Activated T-helper 17 cell treated with anti-CD3 and anti-CD28 coated beads, Interleukin-2, amount 50 U/mL, for 72 hours (primary cell): ENCODE measurements at places on chromosomes 12 and 14. TPM values are rescaled to one million over a fixed set of nuclear protein-coding genes. Genes with fewer than 3 reads are reported as not detected.

DNA sequence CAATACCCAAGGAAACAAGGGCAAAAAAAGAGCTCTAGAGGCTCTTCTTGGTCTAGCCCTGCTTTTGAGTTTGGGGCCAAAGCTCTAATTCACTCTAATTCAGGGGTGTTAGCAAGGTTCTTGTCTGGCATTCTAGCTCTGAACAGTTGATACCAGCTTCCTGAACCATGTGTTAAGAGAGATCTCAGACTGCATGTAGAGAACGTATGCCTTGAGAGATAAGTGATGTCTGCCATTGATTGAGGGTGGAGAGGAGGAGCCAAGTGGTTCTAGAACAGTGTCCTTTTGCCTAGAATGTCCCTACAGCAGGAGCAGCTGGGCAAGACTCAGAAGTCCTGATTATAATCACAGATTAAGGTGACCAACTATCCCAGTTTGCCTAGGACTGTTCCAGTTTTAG is 18.2 kb upstream of the POC1B start:
- ATAC-seq = no peak

DNA sequence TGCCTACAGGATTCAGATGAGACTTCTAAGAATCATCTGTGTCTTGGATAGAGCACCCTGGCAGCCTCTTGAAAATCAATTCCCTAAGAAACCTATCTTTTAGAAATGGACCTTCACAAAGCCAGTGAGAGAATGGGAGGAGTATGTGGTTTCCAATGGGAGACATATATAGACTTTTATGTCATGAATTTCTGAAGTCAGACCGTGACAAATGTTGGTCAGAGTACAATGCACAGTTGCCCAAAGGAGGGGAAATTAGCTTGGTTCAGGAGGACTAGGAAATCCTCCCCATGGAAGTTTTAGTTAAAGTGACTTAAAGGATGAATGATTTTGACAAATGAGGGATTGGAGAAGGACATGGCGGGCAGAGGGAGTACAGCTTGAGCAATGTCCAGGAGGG is 194.4 kb downstream of the DAD1 start:
- ATAC-seq = no peak

- no peak for ATAC-seq
Observed at GRCh38 chr14:25042362-25043299, 7.3 kb downstream of the STXBP6 start.

The CLEC2D gene
- total RNA-seq = 267 TPM

The NID2 gene
- not detected for total RNA-seq

The RHEBL1 gene
- total RNA-seq = 19.3 TPM
